ENCODE measurements at places on chromosomes 1 and 21.

DNA sequence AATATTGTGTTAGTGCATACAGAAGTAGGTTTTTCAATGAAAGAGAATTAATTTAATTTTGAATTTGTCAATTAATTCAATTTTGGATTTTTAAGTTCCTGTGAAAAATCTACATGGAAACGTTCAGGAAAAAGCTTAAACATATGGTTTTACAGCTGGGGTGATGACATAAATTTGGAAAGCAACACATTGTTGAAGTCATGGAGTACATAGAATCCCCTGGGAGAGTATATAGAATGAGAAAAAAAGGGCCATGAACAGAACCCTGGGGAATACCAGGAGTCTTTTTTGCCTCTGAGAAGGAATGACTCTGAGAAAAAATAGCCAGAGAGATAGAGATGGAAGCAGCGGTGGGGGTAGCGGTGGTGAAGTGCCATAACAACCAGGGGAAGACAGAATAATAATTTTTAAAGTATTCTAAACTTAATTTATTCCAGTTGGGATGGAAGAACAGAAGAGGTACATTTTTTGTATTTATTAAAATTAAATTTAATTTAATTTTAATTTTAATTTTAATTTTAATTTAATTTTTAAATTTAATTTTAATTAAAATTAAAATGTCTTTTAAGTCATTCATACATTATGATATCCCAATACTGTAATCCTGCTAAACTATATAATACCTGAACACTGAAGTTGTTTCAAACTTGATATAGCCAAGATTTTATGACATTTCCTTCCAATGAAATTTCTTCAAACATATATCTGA is 48.9 kb downstream of the NME7 start:
- no peak for DNase-seq

DNA sequence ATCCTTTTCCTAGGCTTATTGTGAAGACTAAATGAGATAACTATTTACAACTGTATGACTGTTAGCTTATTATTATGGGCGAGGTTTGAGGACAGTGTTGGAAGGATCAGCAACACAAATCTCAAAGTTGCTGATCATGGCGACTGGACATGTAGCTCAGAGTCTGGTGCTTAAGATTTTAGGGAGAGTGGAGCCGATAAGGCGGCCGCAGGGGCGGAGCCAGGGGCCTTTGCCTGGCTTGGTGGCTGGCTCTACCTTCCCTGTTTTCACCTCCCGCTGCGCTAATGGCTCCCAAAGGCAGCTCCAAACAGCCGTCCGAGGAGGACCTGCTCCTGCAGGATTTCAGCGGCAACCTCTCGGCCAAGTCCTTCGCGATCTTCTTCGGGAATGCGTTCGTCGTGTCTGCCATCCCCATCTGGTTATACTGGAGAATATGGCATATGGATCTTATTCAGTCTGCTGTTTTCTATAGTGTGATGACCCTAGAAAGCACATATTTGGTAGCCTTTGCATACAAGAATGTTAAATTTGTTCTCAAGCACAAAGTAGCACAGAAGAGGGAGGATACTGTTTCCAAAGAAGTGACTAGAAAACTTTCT is 45.5 kb downstream of the GIPC2 start:
- DNase-seq = no peak

DNA sequence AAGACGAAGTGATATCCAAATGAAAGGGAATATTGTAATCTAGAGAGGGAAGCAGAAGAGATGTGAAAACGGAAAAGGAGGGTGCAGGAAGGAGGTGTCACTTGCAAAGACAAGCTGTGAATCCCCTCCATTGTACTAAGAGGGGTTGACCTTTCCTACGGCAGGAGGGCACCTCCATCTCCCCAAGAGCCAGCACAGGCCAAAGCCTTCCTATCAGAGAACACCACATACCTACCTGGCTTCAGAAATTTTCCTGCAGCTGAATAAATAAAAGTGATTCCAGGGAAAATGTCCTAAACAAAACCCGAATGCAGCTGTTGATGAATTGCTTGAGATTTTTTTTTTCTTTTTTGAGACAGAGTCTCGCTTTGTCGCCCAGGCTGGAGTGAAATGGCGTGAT is 14.3 kb downstream of the KANK4 start:
- DNase-seq = no peak

GRCh38 chr21:38912102-38912629 is 106.4 kb downstream of the ETS2 start:
- DNase-seq = no peak

DNA sequence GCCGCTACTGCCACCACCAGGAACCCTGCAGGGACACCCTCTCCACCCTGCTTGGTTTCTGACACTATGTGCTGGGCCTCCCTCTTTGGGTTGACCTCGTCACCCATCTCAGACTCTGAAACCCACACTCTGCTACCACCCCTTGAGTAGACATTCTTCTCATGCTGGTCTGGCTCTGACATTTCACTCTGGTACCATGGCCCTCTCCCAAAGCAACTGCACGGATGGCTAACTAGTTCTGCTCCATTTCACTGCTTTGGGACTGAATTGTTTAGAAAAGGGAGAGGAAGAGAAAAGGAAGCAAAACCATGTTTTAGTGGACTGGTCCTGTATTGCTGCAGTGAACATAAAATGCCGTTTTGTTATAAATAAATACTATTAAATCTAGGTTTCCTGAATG is 137.8 kb downstream of the KCNK2 start:
- DNase-seq = no peak

DNA sequence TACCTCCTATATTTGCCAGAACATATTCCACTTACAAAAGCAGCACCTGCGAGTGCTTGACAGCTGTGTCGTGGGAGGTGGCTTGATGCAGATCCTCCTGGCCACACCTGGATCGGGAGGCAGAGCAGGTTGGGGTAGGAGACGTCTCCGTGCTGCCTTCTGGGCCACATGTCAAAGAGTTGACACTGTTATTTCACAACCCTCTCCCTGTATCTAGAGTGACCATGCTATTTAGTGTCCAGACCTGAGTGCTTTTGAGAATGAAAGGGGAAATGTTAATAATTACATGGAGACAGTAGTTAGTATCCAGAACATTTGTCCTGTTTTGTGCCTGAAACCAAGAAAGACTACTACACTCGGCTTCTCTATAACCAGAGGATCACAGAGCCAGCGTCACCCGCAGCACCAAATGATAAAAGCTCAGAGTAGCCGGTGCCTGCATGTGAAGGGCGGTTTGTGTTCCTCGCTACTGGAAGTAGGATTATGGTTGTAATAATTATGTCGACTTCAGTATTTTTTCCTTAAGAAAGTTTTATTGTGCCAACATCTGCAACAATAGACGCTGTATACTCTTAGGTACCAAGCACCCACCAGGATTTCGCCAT is 77.1 kb downstream of the GALNT2 start:
- DNase-seq = no peak

- DNase-seq = no peak
Measured at GRCh38 chr1:54705153-54705552, 10.5 kb upstream of the TTC4 start.

DNA sequence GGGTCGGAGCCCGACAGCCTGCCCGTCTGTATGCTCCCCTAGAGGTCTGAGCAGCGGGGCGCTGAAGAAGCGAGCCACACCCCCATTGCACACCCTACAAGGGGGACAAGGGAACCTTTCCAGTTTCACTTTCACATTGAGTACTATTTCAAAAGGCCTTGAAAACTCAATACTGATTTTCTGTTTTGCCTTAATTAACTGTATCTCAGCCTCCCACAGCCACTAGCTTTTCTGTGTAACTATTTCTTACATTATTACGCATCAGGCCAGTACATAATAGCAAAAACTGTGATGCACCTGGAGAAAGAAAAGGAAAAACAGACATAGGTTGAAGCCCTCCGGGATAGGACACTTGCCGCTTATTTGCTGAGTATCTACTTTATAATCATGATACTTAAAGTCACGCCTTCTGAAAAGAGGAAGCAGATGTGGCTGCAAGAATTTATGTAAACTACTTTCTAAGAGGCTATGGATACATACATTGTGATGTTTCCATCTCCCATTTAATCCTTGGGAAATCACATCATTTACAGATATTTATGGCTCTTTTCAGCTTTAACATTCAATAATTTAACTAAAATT is 1719.5 kb downstream of the MRPL39 start:
- DNase-seq = peak; percentile 5

DNA sequence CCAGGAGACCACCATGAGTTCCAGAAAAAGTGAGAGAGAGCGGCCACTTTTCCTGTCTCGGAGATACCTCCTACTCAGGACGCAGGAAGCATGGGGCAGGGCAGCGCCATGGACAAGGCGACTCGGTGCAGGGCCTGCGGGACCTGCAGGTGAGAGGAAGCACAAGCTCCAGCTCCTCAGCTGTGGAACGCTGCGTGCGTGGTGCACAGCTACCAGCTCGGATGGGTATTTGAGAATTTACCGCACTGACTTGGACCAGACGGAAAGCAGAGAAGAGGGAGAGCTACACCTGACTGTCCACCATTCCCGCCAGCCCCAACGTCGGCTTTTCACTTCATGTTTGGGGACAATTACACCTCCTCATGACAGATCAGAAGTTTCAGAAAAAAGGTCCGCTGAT is 8.2 kb upstream of the CDK11A start:
- DNase-seq = no peak

DNA sequence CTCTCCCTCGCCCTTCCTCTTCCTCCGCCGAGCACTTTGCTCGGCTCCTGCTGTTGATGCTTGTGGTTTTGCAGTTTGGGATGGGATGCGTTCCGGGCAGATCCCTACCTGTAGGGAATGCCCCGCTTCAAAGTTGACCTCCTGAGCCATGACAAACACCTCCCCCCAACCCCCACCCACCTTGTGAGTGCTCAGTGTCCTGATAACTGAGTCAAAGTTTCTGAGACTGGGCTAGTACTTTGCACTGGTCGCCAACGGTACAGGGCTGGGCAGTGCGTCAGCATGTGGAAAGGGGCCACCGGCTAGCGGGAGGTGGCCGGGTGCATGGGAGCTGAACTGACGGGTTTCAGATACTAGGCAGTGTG is 771 bp downstream of the RABGAP1L start:
- DNase-seq = peak; percentile 9

DNA sequence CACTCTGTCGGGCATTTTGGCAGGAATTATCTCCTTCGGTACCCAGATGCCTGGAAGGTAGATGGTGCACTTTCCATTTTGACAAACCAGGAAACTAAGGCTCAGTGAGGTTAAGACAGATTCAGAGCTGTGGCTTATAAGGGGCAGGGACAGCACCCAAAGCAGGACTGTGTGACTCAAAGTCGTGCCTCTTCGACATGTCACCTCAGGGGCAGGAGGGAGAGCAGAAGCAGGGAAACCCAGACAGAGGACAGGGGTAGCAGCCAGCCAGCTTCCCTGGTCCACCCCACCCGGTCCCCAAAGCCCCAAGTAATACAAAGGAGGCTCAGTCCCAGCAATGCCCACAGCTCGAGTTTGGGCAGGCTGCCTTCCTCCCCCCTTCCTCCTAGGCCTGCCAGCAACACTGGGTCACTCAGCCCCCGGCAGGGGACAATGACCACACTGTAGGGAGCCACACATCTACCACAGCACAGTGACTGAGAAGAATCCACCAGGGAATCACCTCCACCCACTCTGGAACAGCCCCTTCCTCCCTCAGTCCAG is 2.5 kb downstream of the RHOC start:
- DNase-seq = no peak

DNA sequence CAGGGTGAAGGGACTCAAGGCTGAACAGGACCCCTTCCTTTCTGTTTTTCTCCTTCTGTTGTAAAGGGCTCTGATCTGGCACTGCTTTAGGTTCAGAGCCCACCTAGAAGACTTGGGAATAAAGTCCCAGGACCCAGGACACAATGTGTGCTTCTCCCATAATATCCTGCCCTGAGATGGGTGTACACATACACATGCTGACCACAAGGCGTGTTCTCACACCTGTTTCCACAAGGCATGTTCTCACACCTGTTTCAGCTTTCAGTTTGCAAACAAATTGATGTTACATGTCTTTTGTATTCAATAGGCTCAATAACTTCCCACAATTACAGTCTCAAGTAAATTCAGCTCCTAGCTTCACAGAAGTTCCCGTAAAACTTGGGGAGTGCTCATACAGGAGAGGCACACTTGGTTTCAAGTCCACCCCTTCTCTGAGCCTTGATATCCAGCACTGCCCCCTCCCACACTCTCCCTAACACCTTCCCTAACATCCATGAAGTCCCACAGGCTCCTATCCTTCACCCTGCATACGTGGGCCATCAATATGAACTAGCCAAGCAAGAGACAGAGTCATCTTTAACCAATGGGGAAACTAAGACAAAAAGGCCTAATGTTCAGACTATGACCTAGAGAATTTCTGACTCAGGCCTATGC is 41.7 kb downstream of the ERI3 start:
- DNase-seq = no peak

DNA sequence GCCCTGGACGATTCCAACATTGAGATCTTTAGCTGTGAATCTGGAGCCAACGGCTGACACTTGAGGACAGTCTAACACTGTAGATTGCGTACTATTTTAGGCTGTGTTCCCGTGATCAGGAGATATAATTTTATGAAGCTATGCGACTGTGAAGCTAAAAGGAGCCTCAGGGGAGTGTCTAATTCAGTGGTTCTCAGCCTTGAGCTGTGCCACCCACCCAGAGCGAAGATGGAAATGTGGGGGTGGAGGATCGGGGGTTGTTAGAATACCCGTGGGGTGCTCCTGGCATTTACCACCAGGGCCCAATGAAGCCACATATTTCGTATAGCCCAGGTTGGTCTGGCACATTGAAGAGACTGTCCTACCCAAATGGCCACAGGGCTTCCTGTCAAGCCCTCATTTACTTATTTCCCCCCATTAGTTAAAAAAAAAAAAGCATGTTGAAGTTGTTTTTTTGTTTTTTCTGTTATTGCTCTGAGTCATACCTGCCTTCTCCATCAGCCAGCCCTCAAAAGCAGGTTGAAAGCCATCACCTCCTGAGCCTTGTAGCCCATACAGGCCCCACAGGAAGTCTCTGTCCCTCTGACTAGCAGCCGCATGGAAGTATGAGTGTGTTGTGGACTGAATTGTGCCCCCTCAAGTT is 141.7 kb downstream of the GALNT2 start:
- no peak for DNase-seq

DNA sequence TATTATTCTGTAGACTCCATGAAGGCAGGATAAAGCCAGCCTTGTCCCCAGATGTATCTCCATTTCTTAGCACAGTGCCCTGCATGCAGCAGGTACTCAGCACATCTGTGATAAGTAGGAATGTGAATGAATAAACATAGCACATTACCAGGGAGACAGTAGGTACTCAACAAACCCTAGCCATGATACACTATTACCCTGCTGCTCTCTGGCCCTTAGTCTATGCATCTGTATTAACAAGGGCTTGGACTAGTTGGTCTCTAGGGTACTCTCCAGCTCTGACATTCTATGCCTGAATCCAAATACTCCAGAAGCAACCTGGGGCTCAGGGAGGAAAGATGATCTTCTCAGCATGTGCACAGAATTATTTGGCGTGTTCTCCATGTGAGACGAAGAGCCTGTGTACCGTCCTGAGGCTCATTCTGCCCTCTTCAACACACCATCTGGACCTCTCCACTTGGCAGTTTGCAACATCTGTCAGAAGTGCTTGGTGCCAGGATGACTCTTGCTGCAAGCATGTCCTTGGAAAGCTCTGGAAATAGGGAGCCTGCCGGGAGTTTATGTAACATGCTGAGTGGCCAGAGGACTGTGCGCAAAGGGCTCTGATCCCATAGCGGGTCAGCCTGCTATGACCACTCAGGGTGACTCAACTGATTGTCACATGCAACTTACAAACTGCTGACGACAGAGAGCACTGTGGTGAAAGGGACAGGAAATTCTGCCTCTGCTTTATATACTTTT is 228.2 kb upstream of the USP24 start:
- DNase-seq = peak; percentile 85

All from inflammatory macrophage (primary cell).